ENCODE measurements at places on chromosomes 13 and 19. TPM values are rescaled to one million over a fixed set of nuclear protein-coding genes. Genes with fewer than 3 reads are reported as not detected.

The OVOL3 gene
- 0.15 TPM for polyA plus RNA-seq

The GPR12 gene
- not detected for polyA plus RNA-seq

The ODAD3 gene
- 2.5 TPM for polyA plus RNA-seq

The ZNF793 gene
- 27.9 TPM for polyA plus RNA-seq

The MEIOSIN gene
- polyA plus RNA-seq = not detected

The FCHO1 gene
- 0.46 TPM for polyA plus RNA-seq

The LENG9 gene
- polyA plus RNA-seq = 3.2 TPM

The CBLC gene
- polyA plus RNA-seq = 4.3 TPM

The ZNF599 gene
- 16.5 TPM for polyA plus RNA-seq

The ATP7B gene
- polyA plus RNA-seq = 12.9 TPM

The ZNF723 gene
- polyA plus RNA-seq = 0.06 TPM

The RASGRP4 gene
- 2.3 TPM for polyA plus RNA-seq

The CTXN1 gene
- 5.1 TPM for polyA plus RNA-seq

The DCT gene
- 0.36 TPM for polyA plus RNA-seq

Data from right lung (tissue), 10 donors.